Esophagus muscularis mucosa (tissue), 4 donors: ENCODE measurements at places on chromosomes 13 and 19. TPM values are rescaled to one million over a fixed set of nuclear protein-coding genes. Genes with fewer than 3 reads are reported as not detected.

DNA sequence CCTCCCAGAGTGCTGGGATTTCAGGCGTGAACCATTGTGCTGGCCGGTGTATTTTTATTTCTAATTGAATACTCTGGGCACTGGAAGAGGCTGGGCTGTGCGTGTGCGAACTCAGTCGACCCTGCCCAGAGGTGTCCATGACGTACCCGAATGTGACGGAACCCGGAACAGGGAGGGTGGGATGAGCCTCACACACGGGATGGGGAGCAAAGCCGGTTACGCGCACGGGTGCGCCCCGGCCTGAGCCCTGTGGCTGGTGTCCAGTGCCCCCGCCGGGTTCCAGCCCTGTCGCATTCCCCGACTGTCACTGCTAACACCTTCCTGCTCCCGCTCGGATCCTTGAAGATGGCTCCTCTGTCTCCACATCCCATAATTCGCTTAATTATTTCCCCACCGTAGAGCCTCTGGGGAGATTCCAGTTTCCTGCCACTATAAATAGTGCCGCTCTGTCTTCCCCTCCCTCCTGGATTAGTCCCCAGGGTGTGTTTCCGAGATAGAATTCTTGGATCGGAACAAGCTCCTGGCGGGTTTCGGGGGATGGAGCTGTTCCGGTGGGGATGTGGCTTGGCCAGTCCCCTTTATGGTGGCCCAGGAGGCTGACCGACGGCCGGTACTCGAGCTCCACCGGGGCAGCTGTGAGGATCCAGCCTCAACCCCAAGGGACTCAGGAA, 22.0 kb downstream of the SBNO2 start:
- H3K4me3 ChIP-seq: peak overlapping the region; percentile 21
- H3K4me1 ChIP-seq: peaks cover 65% of the 10 kb centered on the region

- no peak overlapping the region for H3K27ac ChIP-seq
- no peaks in the 10 kb centered on the region for H3K27me3 ChIP-seq
- H3K4me1 ChIP-seq: peaks cover 6% of the 10 kb centered on the region
- no peak for DNase-seq
- no peaks in the 10 kb centered on the region for H3K36me3 ChIP-seq
Observed at GRCh38 chr19:39890755-39891551, 43.5 kb downstream of the FCGBP start.

DNA sequence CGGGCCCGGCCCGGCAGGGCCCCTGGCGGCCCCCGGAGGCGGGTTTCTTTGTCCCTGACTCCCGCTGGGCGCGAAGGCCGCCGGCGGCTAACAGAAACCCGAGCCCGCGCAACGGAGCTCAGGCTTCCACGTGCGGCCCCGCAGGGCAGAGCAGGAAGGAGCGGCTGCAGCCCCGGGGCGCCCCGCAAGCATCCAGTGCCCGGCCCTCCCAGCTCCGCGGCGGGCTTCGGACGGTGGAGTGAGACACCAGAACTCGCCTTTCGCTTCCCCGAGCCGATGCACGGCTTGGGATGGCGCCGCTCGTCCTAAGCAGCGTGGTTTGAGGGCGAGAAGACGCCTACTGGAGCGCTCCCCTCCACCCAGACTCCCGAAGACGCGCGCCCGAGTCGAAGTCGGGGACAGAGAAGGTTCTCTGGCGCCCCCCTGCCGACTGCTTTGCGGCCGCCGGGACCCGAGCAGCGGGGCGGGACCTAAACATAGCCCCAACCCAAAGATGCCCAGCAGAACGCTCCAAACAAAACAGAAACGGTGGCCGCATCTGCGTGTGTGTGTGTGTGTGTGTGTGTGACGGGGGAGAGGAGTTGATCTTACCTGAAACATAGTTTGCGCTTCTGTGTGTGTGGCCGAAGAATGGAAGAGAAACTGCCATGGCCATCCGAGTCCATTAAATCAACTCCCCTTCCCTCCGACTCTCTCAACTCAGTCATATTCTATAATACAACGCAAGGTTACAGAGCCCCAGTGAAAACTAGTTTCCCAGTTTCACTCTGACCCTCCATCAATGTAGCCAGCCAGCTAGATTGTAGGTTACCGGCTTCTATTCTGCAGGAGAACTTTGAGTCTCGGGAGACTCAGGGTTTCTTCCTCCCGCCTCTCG, 629 bp upstream of the FGF9 start:
- H3K4me3 ChIP-seq: peak overlapping the region; percentile 77
- no peak for DNase-seq
- H3K27me3 ChIP-seq: peaks cover 24% of the 10 kb centered on the region
- H3K36me3 ChIP-seq: no peaks in the 10 kb centered on the region

DNA sequence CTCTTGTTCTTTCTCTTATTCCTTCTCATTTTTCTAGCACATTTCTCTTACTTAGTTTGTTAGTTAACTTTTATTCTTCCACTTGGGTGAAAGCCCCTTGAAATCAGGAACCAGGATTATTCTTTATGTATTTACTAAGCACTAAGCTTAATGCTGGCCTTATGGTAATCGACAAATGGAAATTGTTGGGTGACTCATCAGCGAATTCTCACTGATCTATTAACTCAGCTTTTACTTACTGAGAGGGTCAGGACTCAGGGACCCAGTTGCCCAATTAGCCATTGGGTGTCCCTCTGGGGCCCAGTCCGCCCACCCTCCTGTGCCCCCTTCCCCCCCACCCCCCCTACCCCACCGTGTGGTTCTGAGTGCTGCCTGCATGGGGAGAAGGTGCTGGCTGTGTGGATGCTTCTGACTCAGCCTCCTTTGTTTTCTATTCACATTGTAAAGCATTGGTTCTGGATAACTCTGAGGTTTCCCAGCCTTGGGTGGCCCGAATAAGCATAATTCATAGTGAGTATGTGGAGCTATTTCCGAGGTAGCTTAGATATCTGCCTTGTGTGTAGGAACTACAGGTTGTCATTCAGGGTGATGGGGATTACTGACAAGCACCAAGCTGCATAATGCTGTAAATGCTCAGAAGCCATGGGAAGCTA, 240.9 kb downstream of the FGF9 start:
- DNase-seq: no peak
- H3K4me3 ChIP-seq: no peak overlapping the region
- no peaks in the 10 kb centered on the region for H3K27me3 ChIP-seq
- no peaks in the 10 kb centered on the region for H3K4me1 ChIP-seq
- no peak overlapping the region for H3K27ac ChIP-seq

DNA sequence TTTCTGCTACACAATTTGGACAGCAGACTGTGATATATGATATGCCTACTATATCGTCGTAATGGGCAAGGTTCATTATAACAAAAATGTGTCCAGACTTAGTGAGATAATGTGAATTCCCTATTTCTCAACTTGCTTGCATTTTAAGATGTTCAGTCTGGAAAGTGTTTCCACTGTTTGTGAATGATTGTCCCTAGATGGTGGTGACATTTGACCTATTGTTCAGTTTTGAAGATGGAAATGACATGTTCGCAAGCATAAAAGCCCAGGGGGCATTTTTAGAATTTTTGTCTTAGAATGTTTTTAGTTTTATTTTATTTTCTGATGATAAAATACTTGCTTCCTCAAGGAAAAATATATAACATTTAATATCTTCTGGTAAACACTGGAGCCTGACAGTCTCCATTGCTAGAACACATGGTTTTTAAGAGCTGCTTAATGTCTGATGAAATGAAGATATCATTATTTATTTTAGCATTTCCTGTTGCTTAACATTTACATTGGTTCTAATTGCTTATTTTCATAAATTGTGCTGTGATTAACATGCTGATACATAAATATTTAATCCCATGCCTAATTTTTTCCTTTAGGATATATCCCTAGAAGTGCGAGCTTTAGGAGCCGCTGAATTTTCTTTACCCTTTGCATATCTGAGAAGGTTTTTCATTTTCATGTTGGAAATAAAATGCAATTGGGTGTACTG, 27.1 kb downstream of the MBNL2 start:
- H3K4me1 ChIP-seq: peaks cover 75% of the 10 kb centered on the region
- H3K36me3 ChIP-seq: no peaks in the 10 kb centered on the region
- H3K4me3 ChIP-seq: no peak overlapping the region
- H3K27me3 ChIP-seq: no peaks in the 10 kb centered on the region

DNA sequence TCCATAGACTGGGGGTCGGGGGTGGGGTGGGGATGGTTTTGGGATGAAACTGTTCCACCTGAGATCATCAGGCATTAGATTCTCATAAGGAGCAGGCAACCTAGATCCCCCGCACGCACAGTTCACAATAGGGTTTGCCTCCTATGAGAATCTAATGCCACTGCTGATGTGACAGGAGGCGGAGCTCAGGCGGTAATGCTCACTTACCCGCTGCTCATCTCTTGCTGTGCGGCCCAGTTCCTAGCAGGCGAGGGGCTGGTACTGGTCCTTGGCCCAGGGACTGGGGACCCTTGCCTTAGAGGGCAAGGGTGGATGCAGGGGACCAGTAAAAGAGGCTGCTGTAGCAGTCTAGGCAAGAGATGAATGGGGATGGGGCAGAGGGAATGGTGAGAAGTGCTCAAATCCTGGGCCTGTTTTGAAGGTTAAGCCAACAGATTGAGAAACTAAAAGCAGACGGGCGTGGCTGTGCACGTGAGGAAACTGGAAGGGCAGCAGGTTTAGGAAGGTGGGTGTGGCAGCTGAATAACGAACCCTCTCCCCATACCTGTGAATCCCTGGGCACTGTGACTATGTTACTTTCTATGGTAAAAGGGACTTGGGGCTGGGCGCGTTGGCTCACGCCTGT, 1.5 kb upstream of the ERICH4 start:
- peaks cover 10% of the 10 kb centered on the region for H3K36me3 ChIP-seq
- no peak for DNase-seq
- peaks cover 13% of the 10 kb centered on the region for H3K4me1 ChIP-seq
- no peak overlapping the region for H3K4me3 ChIP-seq
- H3K27me3 ChIP-seq: peaks cover 54% of the 10 kb centered on the region

DNA sequence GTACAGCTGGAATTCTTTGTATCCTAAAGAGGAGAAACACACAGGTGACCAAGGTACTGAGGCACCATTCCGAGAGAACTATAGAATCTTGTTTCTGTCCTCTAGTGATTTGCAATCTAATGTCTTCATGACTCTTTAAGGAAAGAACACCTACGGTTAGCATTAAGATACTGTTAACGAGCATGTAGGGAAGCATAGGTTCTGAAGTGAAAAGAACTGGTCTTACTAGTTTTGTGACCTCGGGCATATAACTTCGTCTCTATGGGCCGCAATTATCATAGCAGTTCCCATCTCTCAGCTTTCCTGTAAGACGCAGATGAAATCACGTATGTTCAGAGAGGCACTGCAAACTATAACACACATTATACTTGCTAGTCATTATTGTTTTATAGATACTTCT, 193.0 kb upstream of the NBEA start:
- no peak overlapping the region for H3K27ac ChIP-seq
- no peaks in the 10 kb centered on the region for H3K27me3 ChIP-seq
- no peak overlapping the region for H3K4me3 ChIP-seq
- DNase-seq: no peak
- peaks cover 16% of the 10 kb centered on the region for H3K4me1 ChIP-seq
- H3K36me3 ChIP-seq: no peaks in the 10 kb centered on the region

DNA sequence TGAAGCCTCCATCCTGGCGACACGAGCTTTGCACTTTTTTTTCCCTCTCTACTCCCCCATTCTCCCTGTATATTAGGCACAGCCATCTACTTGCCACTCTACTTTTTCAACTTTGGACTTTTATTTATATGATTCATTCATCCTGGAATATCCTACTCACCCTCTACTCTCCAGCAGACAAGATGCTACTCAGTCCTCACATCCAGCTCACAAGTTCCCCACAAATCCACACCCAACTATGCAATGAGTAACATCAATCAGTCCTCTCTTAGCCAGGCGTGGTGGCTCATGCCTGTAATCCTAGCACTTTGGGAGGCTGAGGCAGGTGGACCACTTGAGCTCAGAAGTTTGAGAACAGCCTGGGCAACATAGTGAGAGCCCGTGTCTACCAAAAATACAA, 23.9 kb upstream of the URAD start:
- no peak for DNase-seq
- no peaks in the 10 kb centered on the region for H3K36me3 ChIP-seq
- peaks cover 48% of the 10 kb centered on the region for H3K27me3 ChIP-seq
- no peak overlapping the region for H3K27ac ChIP-seq
- H3K4me1 ChIP-seq: no peaks in the 10 kb centered on the region
- H3K4me3 ChIP-seq: no peak overlapping the region

- no peak overlapping the region for H3K27ac ChIP-seq
- no peaks in the 10 kb centered on the region for H3K36me3 ChIP-seq
- H3K27me3 ChIP-seq: peaks cover 79% of the 10 kb centered on the region
Observed at GRCh38 chr13:25018729-25019115, 77.2 kb upstream of the PABPC3 start.

DNA sequence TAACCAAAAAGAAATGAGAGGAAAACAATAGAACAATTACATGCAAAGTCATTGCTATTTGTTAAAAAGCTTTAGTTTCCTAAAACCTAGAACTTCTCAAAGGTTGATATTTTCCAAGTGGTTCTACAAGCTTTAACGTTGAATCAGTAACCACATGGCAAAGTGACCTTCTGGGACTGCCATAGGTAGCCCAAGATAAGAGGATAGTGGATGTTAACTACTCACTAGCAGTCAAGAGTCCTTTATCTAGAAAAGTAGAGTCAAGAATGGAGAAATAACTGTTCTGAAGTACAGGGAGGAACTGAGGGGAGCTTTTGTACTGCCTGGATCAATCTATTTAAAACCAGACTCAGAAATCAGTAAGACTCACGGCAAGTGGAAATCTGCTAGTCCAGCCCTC, 9.9 kb upstream of the SLC46A3 start:
- DNase-seq: no peak
- H3K36me3 ChIP-seq: no peaks in the 10 kb centered on the region
- H3K4me1 ChIP-seq: no peaks in the 10 kb centered on the region
- H3K27me3 ChIP-seq: no peaks in the 10 kb centered on the region

DNA sequence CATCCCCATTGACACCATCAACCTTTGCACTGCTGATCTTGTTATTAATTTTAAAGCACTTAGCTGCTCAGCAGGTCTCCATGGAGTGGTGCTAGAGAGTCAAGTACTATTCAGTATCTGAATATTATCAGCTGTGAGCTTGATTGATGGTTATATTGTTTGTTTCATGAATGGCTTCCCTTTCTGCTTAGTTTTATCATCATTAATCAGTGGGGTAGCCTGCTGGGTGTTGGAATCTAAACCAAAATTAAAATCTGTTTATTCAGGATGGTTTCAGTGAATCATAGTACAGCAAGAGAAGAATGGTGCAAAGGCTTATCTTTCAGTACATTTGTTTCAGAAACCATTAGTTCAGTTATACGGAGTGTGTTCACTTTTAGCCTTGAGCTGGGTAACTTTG, 42.5 kb upstream of the SCEL start:
- no peak overlapping the region for H3K4me3 ChIP-seq
- no peaks in the 10 kb centered on the region for H3K4me1 ChIP-seq
- H3K27ac ChIP-seq: no peak overlapping the region
- no peaks in the 10 kb centered on the region for H3K27me3 ChIP-seq
- no peaks in the 10 kb centered on the region for H3K36me3 ChIP-seq
- DNase-seq: no peak

GRCh38 chr13:80630685-80631121, 289.8 kb upstream of the SPRY2 start:
- no peak overlapping the region for H3K4me3 ChIP-seq
- peak overlapping the region; percentile 47 for H3K27ac ChIP-seq
- no peak for DNase-seq
- no peaks in the 10 kb centered on the region for H3K4me1 ChIP-seq
- H3K36me3 ChIP-seq: no peaks in the 10 kb centered on the region
- H3K27me3 ChIP-seq: no peaks in the 10 kb centered on the region

- H3K4me1 ChIP-seq: no peaks in the 10 kb centered on the region
- no peak overlapping the region for H3K27ac ChIP-seq
- DNase-seq: no peak
- H3K27me3 ChIP-seq: no peaks in the 10 kb centered on the region
Observed at GRCh38 chr19:45280471-45280961, 29.4 kb downstream of the MARK4 start.

Gene ZNF562
- 30.0 TPM for total RNA-seq

Gene SLC6A16
- total RNA-seq: 0.83 TPM

Gene CD79A
- total RNA-seq: 2.2 TPM

Gene UHRF1
- 1.2 TPM for total RNA-seq

Gene CPB2
- not detected for total RNA-seq

Gene KCNRG
- 3.0 TPM for total RNA-seq

Gene SLC27A1
- 26.1 TPM for total RNA-seq

Gene KLK13
- not detected for total RNA-seq

Gene CYSLTR2
- 1.3 TPM for total RNA-seq

Gene ZNF560
- total RNA-seq: not detected
